Lower leg skin (tissue), 4 donors: ENCODE measurements at places on chromosomes 2 and 18.

GRCh38 chr18:43668866-43669265 lies 391.6 kb upstream of the SYT4 start:
- DNase-seq, result no peak

GRCh38 chr2:17804358-17804757 lies 11.9 kb upstream of the MSGN1 start:
- no peak for DNase-seq

- no peak for DNase-seq
These were observed 45.4 kb upstream of the PTMA start for GRCh38 chr2:231662811-231663457.

- no peak for DNase-seq
These were observed 30.9 kb downstream of the NRXN1 start for GRCh38 chr2:51000849-51001617.

GRCh38 chr2:57880446-57880845 lies 166.2 kb upstream of the VRK2 start:
- DNase-seq, result no peak

GRCh38 chr2:215527736-215528135 lies 91.9 kb upstream of the FN1 start:
- no peak for DNase-seq
